ENCODE measurements at places on chromosomes 5 and 9.

DNA sequence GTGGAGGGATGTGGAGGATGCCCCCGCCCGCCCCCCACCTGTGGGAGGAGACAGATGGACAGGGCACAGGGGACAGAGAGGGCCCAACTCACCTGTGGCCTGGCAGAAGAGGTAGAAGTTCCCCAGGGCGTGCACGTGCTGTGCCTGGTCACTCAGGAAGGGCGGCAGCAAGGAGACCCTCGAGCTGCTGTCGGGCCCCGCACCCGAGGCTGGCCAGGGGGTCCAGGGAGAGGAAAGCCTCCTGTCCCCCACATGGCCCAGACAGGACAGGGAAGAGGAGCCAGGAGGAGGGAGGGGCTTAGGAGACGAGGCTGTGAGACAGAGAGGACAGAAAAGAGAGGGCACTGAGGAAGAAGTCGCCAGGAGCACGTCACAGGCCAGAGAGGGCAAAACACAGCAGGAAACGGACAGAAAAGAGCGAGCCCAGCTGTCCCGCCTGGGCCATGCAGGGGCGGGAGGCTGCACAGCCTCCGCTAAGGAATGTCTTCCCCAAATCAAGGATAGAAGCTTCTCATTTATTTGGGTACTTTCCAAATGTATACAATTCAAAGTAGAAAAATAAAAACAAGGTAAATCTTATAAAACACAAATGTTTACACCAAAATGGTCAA lies 58.5 kb downstream of the SECISBP2 start:
- no peak for DNase-seq

DNA sequence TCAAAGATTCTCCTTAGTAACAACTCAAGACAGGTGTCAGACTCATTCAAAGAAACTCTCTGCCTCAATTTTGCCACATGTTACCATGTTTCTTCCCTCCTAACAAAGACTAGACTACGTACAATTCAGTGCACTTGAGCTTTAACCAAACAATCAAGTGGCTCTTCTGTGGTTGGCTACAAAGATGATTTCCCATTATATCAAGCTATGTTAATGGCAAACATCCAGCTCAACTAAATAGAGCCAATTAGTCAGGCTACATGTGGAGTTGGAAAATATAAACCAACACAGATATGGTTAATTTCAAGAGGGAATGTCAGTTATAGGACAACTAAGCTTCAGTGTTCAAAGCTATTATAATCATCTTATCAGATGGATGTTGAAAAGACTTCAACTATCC lies 29.2 kb upstream of the ADRA1B start:
- no peak for DNase-seq

- DNase-seq = peak; percentile 70
Measured at GRCh38 chr9:78121488-78121887, 89.9 kb upstream of the GNAQ start.

DNA sequence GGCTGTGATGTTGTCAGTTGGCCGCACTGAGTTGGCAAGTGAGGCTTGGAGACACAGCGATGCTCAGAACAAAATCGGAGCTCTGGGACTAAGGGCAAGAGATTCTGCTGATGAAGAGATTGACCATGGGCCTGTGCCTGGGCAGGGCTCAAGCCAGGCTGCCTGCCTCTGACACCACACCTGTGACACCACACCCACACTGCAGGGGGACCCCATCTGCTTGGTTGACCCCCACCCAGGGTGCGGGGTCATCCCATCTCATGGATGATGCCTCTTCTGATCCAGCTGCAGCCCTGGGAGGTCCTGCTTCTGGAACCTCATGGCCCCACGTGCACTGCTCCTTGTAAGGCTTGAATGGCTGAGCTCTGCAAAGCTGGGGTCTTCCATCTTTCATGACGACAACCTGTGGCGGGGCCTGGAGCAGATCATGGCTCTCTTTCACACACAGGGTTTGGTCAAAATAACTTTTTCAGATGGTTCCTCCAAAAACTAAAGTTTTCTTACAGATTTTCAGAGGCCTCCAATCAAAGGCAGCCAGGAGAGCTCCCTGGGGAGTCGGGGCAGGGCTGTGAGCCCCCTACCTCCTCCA lies 185.2 kb downstream of the GADD45G start:
- DNase-seq = no peak

Measured in myocyte (in vitro differentiated cells).